ENCODE measurements at places on chromosomes 5 and 9. TPM values are rescaled to one million over a fixed set of nuclear protein-coding genes. Genes with fewer than 3 reads are reported as not detected.
A peak's percentile ranks its signal among the peaks of the same experiment; 100 is the strongest.

The ITK gene
- not detected for total RNA-seq

The ADCY2 gene
- not detected for total RNA-seq

The SOHLH1 gene
- total RNA-seq, result not detected

DNA sequence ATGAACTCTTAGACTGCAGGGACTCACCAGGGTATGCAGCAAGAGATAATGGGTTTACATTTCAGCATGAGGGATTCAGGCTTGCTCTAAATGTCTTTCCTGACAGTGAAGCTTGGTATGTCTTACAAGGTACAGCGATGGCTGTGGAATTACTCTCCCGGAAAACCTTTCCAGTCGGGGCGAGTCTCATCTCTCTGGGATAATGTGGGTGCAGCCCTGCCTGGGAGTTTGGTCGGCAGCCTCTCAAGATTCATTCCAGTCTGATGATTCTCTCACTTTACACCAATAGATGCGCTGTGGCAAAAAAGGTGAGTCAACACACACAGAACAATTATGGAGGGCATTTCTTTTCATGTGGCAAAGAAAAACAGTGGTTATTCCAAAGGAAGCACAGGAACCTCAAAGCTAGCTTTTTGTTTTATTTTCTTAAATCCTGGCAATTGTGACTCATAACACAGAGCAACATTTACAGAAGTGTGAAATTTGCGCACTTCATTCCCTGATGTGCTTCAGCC, 190.3 kb downstream of the DCP2 start:
- peak; percentile 99 for DNase-seq

DNA sequence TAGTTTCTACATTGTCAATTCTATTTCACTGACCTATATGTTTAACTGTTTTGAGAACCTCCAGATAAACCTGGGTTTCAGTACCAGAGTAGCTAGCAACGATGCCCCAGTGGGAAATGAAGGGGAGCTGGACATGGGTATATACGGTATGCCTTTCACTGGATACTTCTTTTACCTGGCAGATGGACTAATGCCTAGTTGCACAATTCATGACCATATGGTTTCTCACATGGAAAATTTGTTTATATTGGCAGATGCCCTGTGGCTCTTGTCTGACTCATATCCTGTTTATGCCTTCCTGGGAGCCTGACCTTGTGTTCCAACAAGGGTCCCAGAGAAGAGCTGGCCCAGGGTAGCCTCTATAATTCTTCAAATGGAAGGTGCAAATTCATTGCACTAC, 144.1 kb downstream of the MAT2B start:
- DNase-seq, result no peak

DNA sequence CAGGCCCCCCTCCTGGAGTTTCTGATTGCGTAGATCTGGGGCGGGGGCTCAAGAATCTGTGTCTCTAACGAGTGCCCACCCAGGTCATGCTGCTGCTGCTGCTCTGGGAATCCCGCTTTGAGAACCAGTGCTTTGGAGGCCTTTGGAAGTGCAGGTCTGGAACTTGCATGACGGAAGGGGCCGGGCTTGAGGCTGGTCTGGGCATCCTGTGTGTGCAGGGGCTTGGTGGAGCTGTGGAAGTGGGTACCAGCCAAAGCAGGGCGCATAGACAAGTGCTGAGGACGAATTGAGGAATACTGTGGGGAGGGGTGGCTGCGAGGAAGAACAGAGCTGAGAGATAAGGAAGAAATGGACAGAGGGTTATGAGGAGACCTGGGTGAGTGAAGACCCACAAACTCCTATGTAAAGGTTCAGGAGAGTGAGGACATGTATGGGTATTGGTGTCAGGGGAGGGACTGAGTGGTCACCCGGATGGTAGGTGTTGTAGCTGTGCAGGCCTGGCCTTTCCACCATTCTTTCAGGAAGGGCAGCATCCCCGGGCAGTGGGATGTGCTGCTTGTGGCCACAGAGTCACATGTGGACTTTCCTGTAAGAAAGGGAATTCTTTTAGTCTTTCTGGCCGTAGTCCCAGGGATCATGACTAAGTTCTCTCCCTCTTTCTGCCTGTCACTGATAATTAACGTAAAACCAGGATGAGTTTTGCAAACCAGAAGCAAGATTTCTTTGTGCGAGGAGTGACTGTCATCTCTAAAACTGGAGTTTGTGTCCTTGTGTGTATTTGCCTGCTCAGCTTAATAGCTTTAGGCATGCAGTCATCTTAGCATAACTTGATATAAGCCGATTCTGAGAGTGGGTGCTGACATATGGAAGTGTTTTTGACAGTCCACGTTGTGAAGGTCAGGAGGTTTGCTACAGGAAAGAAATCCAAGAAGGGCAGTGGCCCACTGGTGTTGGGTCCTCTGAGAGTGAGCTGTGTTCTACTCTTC, 43.3 kb upstream of the TJP2 start:
- peak; percentile 83 for DNase-seq

DNA sequence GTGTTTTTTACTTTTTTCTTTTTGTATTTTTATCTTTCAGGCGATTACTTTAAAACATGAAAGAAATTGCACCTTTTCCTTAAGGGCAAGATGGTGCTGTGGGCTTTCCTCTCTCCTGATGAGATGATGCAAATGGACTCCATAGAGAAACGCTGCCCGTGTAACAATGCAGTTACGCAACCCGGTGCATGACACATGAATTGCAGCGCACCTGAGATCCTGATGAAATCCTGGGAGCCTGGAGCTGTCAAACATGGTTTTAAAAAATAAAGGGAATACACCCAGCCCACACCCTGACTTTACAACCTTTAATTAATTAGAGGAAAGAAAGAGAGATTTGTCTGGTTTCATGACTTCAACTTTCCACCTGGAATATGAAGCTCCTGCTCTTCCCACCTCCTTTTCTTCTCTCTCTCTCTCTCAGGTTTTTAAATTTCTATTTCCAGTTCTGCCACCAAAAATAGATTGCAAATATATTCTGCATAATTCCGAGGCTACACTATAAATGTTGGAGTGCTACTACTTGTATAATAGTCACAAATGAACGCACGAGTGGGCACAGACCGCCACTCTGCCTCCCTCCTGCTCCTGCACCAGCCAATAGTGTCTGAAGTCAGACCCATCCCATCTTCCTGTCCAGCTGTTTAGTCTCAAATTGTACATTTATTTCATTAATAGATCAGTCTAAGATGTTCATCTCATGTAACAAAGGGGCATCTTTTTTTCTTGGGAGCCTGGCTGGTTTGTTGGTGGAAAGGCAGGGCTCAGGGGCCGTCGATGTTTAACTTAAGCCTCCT, 179.1 kb downstream of the AUH start:
- DNase-seq, result peak; percentile 88

GRCh38 chr9:69469136-69469535, 144.1 kb downstream of the ENTREP1 start:
- no peak for DNase-seq

DNA sequence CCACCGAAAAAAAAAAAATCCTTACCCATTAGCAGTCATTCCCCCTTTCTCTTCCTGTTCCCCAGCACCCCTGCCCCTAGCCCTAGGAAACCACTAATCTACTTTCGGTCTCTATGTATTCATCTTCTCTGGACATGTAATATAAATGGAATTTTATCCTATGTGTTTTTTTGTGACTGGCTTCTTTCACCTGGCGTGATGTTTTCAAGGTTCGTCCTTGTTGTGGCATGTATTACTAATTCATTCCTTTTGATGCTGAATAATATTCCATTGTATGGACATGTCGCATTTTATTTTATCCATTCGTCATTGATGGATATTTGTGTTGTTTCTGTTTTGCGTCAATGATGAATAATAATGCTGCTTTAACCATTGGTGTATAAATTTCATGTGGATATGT, 42.8 kb upstream of the SH3GL2 start:
- DNase-seq, result peak; percentile 89
